ENCODE measurements at places on chromosomes 11 and 22.

DNA sequence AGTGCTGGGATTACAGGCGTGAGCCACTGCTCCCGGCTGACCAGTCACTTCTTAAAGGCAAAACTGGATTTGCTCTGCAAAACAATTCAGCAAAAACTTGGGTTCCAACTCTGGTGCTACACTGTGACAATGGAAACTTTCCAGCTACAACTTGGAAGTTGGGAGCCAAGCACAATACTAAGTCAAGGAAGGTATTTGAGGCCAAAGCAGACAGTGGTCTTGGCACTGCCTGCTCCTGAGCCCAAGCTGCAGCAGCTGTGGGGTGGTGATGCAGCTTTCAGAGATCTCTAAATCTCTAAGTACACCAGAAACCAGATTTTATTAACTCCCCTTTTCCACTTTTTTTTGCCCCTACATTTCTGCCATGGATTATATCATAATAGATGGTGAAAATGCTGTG is 17.5 kb downstream of the ADM start:
- DNase-seq, result no peak

- no peak for DNase-seq
Observed at GRCh38 chr22:45314786-45315185, 5.1 kb downstream of the FAM118A start.

GRCh38 chr11:124277804-124278203 is 21.6 kb downstream of the OR8G5 start:
- DNase-seq, result no peak

GRCh38 chr11:125372088-125372487 is 124.0 kb downstream of the FEZ1 start:
- DNase-seq, result no peak

DNA sequence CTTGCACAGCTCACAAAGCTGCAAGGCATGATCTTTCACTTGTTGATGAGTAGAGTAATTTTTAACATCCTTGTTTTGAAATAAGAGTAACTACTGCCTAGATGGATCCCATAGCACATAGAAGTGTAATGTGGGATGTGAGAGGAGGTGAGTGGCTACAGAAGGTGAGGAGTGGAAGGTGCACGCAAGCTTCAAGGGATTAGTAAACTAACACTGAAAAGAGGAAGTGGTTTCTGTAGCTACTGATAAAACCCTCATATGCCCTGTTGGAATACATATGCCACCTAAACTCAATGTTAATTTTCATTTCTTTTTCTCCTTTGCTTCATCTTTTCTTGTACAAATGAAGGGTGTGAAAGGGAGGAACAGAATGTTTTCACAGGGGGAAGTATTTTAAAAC is 22.0 kb upstream of the CTSC start:
- no peak for DNase-seq

DNA sequence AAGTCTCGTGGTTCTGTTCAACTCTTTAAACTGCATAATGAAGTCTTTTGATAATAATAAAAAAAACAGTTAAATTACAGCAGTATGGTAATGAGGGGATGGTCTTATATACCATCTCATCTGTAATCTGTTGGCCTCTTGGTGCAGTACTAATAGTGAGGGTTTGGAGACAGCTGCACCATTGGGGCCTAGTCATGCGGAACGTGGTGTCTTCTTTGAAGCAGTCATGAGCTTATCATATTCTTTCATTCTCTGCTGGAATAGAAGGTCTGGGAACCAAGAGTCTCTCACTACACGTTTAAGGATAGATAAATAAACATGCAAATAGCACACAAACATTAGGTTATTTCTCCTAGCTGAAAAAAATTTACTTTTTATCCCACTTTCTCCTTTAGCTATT is 40.9 kb upstream of the OR9Q1 start:
- no peak for DNase-seq

- DNase-seq, result no peak
Observed at GRCh38 chr11:23673366-23673765, 813.1 kb upstream of the CCDC179 start.

GRCh38 chr22:40368836-40369235 is 1.6 kb upstream of the SGSM3 start:
- no peak for DNase-seq

GRCh38 chr11:114087025-114087424 is 27.5 kb downstream of the ZBTB16 start:
- DNase-seq, result no peak

DNA sequence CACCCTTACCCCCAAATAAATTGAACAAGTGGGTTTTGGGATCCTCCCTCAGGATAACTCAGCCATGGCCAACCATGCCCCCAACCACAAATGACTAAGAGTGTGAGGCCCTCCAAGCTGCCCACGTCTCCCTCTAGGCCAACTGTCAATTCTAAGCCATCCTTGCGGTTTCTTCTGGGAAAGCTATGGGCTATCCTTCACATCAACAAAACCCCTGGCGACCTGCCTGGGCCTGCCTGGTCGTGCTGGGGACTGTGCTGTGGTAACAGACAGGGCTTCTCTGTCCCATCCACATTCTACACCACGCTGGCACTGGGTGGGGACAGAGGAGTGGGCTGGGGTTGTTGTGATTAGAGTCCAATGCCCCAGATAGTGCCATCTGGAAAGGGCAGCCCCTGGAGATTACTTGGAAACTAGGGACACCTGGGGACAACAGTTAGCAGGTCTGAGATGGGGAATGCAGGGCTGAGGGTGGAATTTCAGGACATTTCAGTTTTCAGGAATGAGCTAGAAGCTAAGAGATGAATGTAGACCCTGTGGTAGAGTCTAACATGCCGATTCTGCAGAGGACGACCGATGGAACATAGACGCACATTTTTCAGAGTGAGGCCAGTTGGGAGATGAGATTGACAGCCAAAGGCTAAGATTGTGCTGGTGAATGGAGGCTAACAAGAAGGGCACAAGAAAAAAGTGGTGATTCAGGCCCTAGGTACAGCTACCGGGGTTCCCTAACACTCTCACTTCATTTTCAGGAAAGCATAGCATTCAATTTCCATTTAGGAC is 131.9 kb downstream of the RASSF10 start:
- no peak for DNase-seq

GRCh38 chr11:10044618-10045017 is 249.4 kb downstream of the SBF2 start:
- DNase-seq, result no peak

DNA sequence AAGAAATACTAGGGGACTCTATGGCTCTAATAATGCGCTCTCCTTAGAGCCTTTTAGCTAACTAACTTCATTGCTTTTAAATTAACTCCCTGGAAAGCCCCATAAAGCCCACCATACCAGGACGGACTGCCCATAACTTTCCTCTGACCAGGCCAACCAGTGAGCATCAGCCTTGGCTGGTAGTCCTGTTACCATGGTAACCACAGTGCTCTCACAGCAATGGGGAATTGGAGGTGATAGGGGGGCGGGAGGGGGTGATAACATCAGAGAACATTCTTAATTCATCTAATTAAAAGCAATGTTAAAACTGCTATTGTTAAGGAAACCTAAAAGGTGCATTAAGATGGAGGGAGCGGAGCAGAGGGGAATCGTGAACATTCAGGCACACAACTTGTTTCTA is 27.2 kb upstream of the CHRM4 start:
- DNase-seq, result no peak

GRCh38 chr11:129973068-129973467 is 29.6 kb downstream of the PRDM10 start:
- no peak for DNase-seq

DNA sequence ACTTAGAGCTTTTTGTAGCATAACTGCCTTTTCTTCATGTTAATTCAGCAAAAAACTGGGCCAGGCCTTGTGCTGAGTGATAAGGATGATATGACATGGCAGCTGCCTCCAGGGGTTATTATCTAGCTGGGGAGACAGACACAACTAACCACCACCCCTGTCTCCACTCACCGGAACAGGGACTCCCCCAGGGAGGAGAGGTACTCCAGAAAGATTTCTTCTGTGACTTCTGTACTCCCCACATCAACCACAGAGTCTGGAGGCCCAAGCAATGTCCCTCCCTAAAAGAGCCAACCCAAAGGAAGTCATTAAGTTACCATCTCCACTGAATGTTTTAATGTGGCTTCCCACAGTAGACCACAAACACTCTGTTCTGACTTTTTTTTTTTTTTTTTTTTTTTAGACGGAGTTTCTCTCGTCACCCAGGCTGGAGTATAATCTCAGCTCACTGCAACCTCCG is 14.3 kb upstream of the PMM1 start:
- no peak for DNase-seq

DNA sequence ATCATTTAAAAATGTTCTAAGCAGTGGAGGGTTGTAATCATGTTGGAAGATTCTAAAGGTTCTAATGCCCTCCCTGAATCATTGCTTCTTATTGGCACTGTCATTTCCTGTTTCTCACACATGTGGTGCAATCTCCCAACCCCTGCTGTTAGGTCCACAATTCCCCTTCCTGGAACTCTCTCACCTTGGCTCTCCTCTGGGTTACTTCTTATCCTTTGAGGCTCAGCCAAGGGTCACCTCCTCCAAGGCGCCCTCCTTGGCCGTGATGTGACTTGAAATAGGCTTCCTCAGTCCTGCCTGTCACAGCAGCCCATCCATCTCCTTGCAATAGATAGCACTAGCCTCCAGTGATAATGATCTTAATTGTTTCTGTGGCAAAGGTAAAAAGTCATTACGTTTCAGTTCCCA is 149.8 kb downstream of the TTC17 start:
- DNase-seq, result peak; percentile 40

DNA sequence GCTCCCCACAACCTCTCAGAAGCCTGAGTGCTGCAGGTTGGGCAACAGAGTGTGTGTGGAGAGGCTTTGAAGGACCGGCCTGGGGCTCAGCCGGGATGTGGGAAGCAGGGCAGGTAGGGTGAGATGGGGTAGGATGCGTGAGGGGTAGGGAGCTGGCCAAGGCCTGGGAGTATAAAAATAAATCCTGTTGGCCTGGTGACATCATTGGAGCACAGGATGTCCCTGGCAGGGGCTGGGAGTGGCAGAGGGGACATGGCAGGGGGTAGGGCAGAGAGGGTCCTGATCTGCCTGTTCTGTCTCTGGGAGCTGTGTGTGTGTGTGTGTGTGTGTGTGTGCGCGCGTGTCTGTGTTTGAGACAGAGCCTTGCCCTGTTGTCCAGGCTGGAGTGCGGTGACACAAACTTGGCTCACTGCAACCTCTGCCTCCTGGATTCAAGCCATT is 28.6 kb downstream of the TEF start:
- no peak for DNase-seq

GRCh38 chr22:44837481-44837880 is 85.1 kb downstream of the ARHGAP8 start:
- no peak for DNase-seq

DNA sequence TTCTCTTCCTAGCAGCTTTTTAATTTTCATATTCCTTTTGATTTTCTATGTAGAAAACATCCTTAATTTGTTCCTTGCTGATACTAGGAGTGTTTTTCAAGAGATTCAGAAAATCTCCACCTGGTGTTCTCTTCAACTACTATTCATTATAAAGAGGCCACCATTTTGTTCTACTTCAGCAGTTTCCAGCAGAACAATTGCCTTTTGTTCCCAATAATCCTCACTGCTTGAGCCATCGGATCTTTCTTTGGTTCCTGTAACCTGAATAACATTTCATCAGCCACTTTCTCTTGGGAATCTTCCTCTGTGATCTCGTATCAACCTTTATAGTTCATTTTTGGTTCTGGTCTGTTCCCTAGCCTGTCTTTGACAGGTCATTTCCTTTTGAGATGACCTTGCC is 1.8 kb upstream of the OR10A5 start:
- no peak for DNase-seq

DNA sequence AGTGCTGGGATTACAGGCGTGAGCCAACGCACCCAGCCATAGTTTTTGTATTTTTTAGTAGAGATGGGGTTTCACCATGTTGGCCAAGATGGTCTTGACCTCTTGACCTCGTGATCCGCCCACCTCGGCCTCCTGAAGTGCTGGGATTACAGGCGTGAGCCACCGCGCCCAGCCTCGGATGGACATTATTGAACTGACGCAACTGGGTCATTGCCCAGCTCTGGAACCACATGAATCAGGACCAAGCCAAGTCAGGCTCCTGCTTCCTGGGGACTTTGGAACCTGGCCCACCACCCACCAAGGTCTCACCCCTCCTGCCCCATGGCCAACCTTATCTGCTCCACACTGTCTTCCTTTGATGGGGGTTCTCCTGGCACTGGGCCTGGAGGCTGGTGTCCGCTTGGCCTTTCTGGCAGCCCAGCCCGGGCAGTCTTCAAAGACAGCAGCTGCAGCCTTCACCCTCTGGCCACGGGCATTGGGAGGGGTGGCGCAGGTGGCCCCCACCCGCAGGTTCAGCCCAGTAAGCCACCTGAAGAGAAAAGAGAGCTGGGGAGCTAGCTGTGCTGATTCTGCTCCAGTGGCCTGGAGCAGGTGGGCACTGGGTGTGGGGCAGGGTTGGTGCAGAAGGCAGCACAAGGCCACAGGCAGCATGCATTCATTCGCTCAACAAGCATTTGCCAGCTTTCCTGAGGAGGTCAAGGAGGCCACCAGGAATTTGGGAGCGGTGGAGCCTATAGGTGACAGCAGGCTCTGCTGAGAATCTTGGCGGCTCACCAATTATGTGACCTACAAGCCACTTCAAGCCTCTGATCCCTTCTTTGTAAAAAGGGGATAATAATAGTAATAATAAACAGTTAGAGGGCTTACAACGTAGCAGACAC is 5.7 kb downstream of the CHADL start:
- DNase-seq, result no peak

DNA sequence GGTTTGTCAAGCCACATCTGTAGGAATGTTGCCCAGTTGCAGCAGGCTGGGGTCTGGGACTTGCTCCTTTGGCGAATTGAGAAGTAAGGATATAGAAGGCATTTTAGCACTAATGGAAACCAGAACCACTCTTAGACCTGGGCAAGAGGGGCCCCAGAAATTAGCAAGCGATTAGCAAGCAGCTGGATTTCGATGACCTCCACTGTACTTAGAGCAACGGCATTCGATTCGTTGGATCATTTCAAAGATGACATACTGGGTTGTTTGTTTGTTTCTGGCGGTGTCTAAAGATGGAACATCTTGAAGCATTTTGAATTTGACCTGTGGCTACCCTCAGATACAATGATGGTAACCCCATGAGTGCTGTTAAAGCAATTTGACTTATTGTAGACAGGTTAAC is 1.2 kb upstream of the CDPF1 start:
- DNase-seq, result no peak

- DNase-seq, result no peak
Observed at GRCh38 chr22:19714312-19715187, at the start of gene SEPTIN5. Gene SEPTIN5, plus strand, starts transcription at chr22:19714503. Its CDS starts 86 bp downstream, at chr22:19714589.

DNA sequence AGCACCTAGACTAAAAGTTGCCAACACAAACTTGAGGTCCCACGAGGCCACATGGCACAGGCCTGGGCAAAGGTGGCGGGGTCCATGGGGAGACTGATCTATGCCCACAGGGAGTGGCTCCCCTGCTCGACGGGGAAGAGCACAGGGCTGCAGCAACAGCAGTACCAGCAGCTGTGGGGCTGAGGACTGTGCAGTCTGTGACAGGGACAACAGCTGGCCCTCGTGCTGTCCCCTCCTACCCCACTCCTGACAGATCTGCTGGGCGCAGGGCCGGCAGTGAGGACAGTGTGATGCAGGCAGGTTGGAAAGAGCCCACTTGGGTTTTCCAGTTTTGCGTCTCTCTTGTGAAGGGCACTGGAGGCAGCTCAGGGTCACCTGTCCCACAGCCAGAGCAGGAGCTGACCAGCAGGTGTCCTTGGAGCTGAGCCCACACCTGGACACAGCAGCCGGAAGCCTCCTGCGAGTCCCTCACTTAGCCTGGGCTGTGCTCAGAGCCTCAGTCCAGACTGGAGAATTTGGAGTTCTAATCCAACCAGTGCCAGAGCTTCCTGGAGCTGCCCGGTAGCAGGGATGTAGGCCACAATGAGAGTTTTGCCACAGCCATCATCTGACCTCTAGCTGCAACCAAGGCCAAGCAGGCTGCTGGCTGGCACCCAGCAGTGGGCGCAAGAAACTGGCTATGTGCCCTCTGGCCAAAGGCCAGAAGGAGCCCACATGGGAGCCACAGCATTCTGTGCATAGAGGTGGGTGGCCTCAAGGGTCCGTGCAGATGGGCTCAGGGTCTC is 3.6 kb upstream of the GAS2L1 start:
- no peak for DNase-seq
